Amniotic stem cell (primary cell): ENCODE measurements at places on chromosomes 5 and 9.
A peak's percentile ranks its signal among the peaks of the same experiment; 100 is the strongest.

DNA sequence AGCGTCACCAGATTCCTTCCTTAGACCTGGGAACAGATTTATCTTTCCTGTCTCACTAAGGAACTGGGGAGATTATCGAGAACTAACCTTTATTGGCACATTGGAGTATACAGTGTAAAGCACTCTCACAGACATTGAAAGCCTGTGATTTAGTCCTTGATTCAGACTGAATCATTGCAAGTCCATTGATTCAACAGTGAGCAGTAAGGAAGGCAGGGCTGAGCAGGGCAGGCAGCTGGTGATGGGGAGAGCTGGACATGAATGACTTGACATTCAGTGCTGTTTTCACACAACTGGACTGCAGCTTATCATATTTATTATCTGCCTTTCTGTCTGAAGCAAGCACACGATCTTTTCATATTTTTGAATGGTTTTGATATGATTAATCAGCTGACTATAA is 16.2 kb downstream of the ISOC1 start:
- DNase-seq = no peak

DNA sequence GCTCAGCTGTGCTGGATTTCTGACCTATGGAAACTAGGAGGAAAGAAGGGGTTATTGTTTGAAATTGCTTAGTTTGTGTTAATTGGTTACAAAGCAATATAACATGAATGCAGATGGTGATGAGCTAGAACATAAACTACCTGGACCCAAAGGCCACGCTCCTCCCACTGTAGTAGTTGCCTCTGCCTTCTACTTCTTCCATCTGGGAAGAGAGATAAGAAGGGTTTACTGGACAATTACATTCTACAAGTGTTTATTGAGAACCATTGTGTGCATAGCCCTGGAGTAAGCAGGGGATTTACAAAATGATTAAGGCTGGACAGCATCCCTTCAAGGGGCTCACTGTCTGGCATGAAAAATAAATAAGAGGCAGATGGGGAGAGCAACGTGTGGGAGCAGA is 355.3 kb upstream of the TRPC7 start:
- DNase-seq = no peak

DNA sequence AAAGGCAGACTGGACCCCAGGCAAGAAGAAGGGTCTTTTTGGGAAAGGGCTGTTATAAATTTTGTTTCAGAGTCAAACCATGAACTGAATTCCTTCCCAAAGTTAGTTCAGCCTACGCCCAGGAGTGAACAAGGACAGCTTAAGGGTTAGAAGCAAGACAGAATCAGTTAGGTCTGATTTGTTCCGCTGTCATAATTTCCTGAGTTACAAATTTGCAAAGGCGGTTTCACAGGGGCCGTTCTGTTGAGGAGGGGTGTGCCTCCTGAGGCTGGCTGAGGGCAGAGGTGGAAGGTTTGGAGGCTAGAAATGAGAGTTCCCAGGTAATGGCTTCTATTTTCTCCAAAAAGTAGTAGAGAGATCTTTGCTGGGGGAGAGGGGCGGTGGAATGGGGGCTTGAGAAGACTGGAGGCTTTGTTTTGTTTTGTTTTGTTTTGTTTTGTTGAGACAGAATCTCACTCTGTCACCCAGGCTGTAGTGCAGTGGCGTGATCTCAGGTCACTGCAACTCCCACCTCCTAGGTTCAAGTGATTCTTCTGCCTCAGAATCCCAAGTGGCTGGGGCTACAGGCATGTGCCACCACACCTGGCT is 4.1 kb upstream of the CERCAM start:
- DNase-seq = no peak

- no peak for DNase-seq
Measured at GRCh38 chr5:45648744-45649143, 47.4 kb downstream of the HCN1 start.

GRCh38 chr5:112024769-112025168 is 267.8 kb upstream of the NREP start:
- DNase-seq = no peak

DNA sequence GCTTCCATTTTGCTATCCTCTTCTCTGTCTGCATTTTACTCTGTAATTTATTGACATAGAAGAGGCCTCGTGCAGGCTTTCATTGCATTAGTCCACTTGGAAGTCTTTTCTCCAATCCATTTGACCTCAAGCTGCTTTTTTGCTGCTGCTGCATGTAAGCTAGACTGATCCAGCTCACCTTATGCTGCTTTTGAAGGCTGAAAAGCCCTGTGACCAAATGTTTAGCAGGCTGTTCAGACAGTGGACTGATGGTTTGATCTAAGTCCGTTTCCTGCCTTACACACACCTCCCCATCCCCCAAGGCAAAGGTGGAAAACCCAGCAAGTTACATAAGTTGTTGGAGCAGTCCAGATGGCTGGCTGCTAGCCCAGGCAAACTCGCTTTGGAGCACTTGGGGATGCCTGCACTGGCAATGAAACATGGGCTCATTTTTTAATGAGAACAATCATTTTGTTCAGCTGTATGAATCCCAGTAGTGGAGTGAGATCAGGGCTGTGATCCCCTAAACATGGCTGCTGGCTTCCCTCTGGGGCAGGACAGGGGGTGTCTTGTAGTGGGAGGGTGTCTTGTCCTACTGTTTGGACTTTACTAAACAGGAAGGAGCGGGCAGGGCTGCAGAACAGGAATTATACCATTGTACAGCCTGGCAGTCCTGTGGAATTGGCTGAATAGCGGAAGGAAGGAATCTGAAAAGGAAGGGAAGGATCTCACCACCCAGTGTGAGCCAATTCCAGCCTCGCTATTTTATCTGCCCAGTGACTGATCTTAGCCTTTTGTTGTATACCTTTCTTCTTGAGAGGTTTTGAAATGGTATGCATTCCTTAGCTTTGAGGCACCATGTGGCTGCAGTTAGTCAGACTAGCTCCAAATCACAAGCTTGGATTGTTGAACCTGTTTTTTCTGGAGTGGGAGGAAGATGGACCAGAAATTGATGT is 212.0 kb downstream of the ARHGAP26 start:
- no peak for DNase-seq

- DNase-seq = peak; percentile 24
Measured at GRCh38 chr5:89816038-89816437, 593.5 kb downstream of the CETN3 start.

GRCh38 chr9:114494776-114495569 is 10.3 kb downstream of the WHRN start:
- no peak for DNase-seq
